T-cell (primary cell): ENCODE measurements at places on chromosomes 7 and 10.

DNA sequence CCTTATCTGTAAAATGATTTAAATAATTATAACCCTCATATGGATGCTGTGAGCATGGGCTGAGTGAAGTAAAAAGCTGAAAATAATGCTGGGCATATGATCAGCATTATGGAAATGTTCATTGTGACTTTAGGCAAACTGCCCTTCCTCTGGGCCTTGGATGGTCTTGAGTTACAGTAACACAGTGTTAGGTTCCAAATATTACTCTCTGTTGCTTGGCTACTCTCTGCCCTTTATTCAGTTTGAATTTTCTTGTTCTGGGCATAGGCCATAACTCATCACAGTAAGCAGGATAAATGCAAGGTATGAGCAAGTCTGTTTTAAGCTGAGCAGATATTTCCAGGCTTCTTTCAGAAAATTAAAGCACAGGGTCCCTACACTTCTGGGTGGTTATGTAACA, 868.0 kb downstream of the KCNMA1 start:
- DNase-seq, result no peak

GRCh38 chr7:2014391-2015241, 218.1 kb downstream of the MAD1L1 start:
- no peak for DNase-seq

- DNase-seq, result no peak
Observed at GRCh38 chr7:23235813-23236221, 10.8 kb upstream of the GPNMB start.

GRCh38 chr10:102408728-102409603, 9.6 kb downstream of the PSD start:
- peak; percentile 63 for DNase-seq

GRCh38 chr7:94949532-94949931, 42.1 kb downstream of the PPP1R9A start:
- DNase-seq, result no peak

DNA sequence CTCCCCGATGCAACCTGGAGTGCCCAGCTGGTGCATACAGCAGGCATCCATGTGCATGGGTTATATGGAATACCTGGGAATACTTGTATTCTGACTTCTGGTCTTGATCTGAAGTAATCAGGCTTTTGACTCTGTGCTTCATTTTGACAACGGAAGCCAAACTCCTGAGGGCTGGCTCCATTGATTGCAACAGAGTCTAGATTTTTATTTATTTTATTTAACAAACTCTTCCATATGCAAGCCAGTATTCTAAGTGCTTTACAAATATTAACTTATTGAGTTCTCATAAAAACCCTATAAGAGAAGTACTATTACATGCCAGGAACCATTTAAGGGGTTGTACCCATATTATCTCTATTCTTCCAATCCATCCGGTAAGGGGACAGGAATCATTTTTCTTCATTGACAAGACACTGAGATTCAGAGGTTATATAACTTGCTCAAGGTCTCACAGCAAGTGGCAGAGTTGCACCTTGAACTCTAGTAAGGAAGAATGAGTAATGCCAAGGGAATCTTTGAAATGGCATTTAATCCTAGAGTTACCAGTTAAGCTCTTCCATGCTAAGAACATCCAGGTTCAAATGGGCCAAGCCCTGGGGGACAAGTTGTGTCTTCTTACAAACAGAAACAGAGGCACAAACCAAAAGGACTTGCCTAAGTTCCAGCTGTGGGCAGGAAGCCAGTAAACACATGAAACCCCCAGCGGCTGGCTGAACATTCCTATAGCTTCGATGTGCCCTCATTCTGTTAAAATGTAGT, 241.0 kb downstream of the WDR11 start:
- DNase-seq, result no peak

DNA sequence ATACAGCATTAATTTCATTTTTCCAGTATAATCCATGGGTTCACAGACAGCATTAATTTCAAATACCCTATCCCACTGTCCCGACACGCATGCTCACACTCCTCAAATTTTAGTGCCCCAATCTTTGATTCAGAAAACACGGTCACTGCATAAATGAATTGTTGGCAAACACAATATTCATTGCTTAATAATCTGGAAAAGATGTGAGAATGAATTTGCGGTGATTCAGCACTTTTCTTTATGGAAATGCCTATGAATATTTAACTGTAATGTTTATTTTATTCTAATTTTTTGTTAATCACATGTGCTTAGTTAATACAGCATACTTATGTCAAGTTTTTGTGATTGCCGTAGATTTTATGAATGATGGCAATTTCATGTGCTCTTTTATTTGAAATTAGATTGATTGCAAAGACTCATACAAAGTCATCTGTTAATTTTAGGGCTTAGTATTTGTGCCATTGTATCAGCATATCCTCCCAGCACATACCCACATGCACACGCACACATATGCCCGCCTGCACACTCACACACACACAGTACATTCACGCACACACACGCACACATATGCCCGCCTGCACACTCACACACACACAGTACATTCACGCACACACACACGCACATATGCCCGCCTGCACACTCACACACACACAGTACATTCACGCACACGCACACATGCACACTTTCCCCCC, 35.1 kb downstream of the MACROH2A2 start:
- DNase-seq, result no peak

GRCh38 chr10:6333086-6333485, 130.4 kb downstream of the PFKFB3 start:
- DNase-seq, result no peak

DNA sequence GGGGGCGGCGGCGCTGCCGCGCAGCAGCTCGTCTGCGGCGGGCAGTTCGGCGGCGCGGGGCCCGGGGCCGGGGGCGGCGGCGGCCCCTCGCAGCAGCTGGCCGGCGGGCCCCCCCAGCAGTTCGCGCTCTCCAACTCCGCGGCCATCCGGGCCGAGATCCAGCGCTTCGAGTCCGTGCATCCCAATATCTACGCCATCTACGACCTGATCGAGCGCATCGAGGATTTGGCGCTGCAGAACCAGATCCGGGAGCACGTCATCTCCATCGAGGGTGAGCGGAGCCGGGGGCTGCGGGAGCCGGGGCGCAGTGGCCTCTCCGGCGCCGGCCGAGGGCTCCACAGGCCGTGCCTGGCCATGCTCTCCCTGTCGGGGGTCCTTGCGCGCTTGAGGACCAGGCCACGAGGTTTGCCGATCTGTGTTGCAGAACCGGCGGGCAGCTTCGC, 548 bp downstream of the AGAP3 start:
- DNase-seq, result no peak

DNA sequence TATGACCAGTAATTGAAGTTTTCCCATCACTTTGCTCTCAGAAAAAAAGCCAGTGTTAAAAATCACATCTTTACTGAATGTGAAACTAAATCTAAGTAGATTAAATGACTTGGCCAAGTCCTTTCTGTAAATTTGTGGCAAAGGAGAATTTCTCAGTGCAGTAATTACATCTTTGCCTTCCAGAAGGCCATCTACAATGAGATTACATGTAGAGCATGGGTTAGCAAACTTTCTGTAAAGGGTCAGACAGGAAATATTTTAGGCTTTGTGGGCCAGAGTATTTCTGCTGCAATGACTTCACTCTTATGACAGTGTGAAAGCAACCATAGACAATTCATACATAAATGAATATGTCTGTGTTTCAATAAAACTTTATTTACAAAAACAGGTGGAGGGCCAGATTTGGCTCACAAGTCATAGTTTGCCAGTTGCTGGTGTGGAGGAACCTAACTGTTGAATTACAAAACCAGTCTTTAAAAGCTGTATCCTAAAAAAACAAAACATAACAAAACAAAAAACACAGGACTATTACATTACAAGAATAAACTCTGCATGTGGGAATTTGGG, 191.0 kb downstream of the TAX1BP1 start:
- DNase-seq, result no peak

DNA sequence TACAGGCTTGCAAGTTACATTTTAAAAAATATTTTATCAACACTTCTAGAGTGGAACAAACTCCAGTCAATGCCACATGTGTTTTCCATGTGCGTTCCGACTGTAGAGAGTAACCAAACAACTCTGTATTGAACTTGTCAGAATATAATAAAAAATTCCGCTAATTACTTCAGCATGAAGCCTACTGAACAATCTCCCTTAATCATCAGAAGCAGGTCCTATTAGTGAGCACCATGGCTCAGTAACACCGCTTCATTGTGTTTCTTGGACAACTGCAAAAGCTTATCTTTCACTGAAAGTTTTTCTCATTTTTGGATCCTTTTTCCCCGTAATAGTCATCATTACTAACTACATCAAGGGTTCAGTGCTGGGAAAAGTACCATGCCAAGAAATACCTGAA, 117.0 kb downstream of the MKX start:
- no peak for DNase-seq

GRCh38 chr10:80537086-80537735, 491 bp upstream of the SH2D4B start:
- DNase-seq, result no peak

GRCh38 chr10:7952266-7952665, 102.2 kb upstream of the GATA3 start:
- DNase-seq, result no peak

DNA sequence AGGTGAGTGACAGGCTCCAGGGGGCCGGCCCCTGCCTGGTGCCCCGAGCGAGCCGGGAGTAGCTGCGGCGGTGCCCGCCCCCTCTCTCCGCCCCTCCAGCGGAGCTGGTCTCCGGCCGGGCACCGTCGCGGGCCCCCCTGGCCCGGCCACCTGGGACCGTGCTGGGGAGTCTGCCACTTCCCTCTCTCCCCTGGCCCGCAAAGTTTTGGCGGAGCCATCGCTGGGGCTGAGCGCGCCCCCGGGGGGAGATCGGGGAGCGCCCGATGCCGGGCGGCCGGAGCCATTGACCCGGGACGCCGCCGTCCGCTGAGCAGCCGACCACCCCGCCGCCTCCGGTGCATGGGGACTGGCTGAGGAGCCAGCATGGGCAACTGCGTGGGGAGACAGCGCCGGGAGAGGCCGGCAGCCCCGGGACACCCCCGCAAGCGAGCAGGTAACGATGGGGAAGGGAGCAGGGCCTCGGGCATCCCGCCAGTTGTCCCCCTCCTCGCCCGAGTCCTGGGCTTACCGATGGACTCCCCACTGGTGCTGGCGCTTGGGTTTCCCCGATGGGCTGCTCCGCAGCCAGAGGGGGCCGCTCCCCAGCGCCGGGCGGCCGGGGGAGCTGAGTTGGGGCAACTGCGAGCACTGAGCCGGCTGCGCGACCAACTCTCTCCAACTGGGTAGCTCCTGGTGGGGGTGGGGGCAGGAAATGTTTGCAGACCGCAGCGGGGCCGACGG, at the start of gene UBTD1:
Gene UBTD1 (plus strand): TSS at position 84 of the 720 bp plus-strand sequence. CDS start 280 bp downstream, at position 364.
- no peak for DNase-seq

GRCh38 chr7:39407137-39407536, 159.1 kb upstream of the YAE1 start:
- DNase-seq, result no peak

DNA sequence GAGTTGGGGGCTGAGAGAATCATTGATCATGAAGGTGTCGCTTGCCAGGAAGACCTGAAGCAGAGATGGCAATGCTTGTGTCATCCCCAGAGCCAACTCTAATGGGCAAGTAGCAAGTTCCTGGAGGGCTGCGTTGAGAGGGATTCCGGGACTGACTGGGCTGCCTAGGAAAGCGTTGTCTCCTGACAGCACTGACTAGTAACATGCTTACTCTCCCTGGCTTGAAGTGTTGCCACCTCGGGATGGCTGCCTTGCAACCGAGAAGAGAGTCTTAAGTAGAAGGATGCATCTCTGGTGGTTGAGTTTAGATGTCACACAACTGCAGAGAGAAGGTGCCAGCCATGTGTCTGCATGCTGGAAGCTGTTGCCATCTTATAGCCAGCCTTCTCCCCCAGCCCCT, 453.4 kb downstream of the PLXNA4 start:
- no peak for DNase-seq

DNA sequence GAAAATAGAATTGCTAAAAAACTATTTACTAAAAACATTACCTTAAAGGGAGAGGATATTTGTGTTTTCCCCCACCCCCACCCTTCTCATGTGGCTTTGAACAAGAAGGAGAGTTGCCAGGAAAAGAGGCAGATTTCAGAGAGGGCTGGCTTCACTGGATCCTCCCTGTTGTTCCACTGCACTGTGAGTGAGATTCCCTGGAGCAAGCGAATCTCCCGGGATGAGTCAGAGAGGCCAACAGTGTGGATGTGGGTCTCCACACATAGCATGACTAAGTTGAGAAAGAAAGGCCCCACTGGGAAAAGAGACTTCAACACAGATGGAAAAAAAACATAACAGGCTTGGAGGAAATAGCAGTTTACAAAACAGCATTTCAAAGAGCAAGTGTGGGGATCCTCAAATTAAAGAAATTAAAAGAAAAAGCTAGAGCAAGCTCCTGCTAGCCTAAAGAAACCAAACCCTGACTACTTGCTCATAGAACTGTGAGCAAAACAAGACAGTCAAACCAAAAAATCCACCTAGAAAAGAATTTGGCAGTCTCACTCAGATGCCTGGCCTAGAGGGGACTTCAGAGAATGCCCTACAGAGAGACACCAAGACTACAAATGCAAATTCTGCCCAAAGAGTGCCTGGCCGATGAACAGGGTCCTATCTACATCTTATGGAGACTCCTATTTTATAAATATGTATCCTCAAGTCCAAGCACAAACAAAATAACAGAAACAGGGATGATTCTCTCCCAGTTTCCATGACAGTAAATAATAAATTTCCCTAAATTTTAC, 3.4 kb downstream of the CAV1 start:
- no peak for DNase-seq

DNA sequence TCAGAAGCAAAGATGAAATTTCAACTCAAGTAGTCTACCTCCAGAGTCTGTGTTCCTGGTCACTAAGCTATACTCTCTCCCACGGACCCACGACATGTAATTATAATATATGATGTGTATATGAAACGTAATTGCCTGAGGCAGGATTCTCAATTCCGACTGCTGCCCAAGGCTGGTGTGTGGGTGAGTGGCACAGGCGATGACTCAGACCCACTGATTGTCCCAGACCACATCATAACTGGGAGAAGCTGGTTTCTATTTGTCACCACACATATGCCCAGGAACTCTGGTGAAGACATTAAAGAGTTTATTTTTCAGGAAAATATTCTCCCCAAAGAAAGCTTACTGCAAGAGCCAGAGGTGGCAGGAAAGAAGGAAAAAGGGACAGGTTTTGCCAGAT, 219.3 kb downstream of the JAZF1 start:
- no peak for DNase-seq

- no peak for DNase-seq
Observed at GRCh38 chr7:29598613-29599012, 35.0 kb downstream of the PRR15 start.

DNA sequence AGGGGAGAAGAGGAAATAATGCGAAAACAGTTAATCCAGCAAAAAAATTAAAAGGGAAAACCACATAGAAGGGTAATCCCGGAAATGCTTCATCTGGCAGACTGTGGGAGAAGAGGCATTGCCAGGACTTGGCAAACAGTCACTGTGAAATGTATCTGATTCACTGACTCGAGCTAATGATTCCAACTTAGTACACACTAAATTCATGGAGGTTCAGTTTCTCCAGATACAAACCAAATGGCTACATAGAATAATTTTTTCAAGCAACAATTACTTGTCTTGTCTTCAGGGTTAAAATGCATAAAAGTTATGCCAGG, 36.4 kb downstream of the GDI2 start:
- DNase-seq, result no peak
